ENCODE measurements at places on chromosomes 16 and 17.

- DNase-seq: no peak
These were observed 9.8 kb upstream of the CBFB start for GRCh38 chr16:67019171-67019570.

GRCh38 chr17:77365584-77366186, 224.9 kb downstream of the SEC14L1 start:
- DNase-seq: peak; percentile 55

DNA sequence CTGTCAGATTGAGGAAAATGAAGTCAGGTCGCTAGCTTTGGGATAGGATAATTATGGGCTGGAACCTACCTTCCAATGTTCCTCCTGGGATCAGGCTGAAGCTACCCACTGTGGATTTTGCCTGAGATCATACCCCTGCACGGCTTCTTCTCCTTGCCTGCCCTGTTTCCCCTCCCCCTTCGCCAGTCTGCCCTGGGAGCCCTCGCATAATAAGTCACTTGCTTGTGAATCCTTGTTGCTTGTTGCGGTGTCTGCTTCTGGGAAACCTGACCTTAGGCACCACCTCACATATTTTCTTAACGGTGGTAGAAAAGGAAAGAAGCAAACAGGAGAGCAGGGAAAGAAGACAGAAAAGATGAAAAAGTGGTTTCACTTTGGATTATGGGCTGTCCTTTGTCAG, 13.3 kb upstream of the PMP22 start:
- DNase-seq: no peak

DNA sequence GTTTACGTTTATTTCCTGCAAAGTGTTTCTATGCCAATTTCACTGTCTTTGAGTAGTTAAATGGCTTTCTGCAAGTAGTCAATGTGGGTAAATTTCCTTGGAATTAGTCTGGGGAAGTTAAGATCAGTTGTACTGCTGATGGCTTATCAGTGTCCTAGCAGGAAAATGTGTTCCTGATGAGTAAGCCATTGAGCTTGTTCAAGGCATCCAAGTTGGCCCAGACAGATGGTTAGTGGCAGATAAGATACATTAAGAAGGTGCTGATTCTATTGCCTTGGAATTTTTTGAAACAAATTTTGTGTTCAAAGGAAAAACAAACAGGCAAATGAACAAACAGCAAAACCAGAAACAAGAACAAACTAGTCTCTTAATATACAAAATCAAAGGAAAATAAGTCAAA, 258.4 kb downstream of the MAP2K6 start:
- peak; percentile 2 for DNase-seq

DNA sequence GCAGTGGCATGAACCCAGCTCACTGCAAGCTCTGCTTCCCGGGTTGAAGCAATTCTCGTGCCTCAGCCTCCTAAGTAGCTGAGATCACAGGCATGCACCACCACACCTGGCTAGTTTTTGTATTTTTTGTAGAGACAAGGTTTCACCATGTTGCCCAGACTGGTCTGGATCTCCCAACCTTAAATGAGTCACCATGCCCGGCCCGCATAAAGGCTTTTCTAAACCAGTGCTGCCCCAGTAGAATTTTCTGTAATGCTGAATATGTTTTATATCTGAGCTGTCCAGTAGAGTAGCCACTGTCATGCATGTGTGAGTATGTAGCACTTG, 36.9 kb upstream of the WSB1 start:
- no peak for DNase-seq

Data from fibroblast of skin of left quadriceps (primary cell).